ENCODE measurements at places on chromosomes 6 and 20.

DNA sequence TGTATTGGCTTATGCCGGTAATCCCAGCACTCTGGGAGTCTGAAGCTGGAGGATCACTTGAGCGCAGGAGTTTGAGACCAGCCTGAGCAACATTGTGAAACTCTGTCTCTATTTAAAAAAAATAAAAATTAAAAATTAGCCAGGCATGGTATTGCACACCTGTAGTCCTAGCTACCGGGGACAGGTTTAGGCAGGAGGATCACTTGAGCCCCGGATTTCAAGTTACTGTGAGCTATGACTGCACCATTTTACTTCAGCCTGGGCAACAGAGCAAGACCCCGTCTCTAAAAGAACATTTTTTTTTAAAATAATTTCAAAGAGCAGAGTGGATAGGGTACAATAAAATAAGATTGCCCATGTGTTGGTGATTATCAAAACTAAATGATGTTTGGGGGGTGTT, 482.9 kb upstream of the SOX4 start:
- DNase-seq = no peak

GRCh38 chr6:124943658-124944057, 18.6 kb upstream of the RNF217 start:
- DNase-seq = no peak

- DNase-seq = no peak
These were observed 143.8 kb downstream of the ZMYND8 start for GRCh38 chr20:47212606-47213207.

DNA sequence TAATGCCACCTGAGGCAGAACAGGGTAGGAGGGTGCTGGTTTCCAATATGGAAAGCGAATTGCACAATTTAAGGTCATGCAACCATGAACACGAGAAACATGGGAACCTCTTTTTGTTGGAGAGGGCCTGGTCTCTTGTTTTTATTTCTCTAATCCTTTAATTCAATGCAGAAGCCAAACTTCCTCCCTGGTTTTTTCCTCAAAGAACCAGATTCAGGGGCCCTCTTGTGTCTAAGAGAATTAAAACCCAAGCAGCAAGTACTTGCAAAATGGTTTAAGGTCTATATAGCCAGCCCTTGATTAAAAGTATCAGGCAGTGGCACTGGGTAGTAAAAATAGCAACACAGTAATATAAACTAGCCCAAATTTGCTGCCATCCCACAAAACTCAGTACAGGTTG, 19.5 kb downstream of the GSTA4 start:
- no peak for DNase-seq

DNA sequence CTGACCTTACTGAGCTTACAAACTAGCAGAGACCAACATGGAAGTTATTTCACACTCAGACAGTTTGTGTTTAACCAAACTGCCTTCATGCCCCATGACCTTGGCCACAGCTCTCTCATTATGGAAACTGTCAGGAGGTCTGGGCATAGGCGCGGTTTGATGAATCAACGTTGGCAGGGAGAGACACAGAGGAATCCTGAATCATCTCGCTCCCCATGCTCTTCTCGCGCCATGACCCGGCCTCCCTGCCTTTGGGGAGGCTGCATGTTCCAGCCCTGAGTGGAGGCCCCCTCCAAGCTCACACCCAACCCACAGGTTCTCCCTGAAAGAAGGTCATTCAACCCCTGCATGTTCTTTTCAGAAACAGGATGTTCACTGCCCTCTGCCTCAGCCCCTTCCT, 15.9 kb upstream of the GDAP1L1 start:
- DNase-seq = no peak

GRCh38 chr6:150078788-150079187, 9.9 kb upstream of the ULBP3 start:
- DNase-seq = no peak

- no peak for DNase-seq
These were observed 60.4 kb downstream of the RNF144B start for GRCh38 chr6:18447552-18447951.

GRCh38 chr6:101486124-101486523, 92.6 kb downstream of the GRIK2 start:
- DNase-seq = no peak

DNA sequence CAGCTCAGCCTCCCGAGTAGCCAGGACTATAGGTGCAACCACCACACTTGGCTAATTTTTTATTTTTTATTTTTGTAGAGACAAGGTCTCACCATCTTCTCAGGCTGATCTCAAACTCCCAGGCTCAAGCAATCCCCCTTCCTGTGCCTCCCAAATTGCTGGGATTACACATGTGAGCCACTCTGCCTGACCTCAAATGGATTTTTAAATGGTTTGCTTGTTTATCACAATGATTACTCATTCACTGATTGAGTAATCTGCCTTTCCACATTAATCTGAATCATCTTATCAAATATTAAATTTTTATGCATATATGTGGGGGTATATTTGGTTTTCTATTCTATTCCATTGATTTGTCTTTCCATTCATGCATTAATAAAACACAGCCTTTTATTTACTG, 9.4 kb upstream of the KHDC1L start:
- DNase-seq = no peak

- DNase-seq = no peak
These were observed 124.0 kb upstream of the MAFB start for GRCh38 chr20:40813029-40813431.

GRCh38 chr20:8602389-8603116, 466.3 kb upstream of the PLCB4 start:
- DNase-seq = no peak

GRCh38 chr6:43544461-43544860, 27.6 kb downstream of the POLR1C start:
- DNase-seq = no peak

- no peak for DNase-seq
These were observed 364 bp downstream of the FRS3 start for GRCh38 chr6:41779336-41779735.

Measured in WTC11 (cell line).